ENCODE measurements at places on chromosomes 1 and 21.
A peak's percentile ranks its signal among the peaks of the same experiment; 100 is the strongest.

DNA sequence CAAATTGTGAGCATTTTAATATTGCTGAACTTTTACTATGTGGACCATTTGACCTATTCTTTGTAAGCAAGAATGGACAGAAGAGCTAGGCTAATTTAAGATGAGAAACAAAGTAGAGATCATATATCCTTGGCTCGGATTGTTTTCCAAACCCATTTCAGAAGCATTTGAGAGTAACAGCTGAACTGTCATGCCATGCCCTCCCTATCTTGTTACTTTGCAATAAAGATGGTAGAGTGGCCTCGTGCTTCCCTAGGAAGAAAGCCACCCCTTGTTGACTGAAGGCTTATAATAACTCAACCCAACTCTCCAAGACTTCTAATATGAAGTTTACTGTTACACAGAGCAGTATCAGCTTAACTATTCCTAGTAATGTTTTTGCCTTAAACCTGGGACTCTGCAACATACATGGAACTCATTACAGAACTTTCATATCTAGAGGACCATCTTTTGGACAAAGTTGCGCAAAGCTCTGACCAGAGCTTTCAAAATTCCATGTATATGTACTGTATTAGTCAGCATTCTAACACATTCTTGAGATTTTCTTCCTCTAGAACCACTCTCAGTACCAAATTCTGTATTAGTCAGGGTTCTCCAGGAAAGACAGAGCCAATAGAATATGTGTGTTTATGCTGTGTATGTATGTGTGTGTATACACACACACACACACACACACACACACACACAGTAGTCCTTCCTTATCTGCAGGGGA lies 68.7 kb downstream of the ADAMTS1 start:
- DNase-seq: no peak

GRCh38 chr21:32538147-32538792 lies 47.1 kb downstream of the TCP10L start:
- DNase-seq: no peak

GRCh38 chr1:201748335-201748734 lies 80.6 kb upstream of the IPO9 start:
- no peak for DNase-seq

- no peak for DNase-seq
Observed at GRCh38 chr1:199723250-199723956, 304.1 kb upstream of the NR5A2 start.

GRCh38 chr21:44262338-44263056 lies 800 bp upstream of the DNMT3L start:
- no peak for DNase-seq

DNA sequence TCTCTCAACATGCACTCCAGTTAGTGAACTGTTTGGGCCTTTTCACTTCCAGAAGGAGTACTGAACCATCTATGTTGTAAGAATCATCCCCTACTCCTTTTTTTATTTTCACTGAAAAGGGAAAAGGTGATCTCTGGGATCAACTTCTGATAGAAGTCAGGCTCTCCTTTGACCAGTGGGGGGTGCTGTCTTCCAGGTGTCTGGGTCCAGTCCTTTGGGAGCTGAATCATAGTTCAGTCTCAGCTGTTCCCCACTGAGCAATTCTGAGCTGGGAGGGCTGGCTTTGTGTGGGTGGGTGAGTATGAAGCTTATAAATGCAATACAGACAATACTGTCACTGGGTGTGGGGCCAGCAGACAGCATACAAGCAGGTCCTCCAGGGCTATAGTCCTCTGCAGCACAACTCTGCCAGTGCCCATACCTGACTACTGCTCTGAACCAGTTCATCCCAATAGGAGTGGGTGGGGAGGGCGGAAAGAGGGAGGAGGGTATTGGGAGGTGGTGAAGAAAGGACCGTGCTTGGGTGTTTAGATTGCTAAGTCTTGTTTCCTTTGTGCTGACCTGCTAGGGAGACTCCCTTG lies 12.5 kb upstream of the SARS1 start:
- DNase-seq: peak; percentile 67

GRCh38 chr1:235910357-235911299 lies 43.9 kb upstream of the LYST start:
- DNase-seq: no peak

DNA sequence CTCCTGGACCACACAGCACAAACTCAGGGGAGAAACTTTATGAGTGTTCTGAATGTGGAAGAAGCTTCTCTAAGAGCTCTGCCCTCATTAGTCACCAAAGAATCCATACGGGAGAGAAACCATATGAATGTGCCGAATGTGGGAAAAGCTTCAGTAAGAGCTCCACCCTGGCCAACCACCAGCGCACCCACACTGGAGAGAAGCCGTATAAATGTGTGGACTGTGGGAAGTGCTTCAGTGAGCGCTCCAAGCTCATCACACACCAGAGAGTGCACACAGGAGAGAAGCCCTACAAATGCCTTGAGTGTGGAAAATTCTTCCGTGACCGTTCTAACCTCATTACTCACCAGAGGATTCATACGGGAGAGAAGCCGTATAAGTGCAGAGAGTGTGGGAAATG lies 22.5 kb downstream of the ZSCAN20 start:
- no peak for DNase-seq

DNA sequence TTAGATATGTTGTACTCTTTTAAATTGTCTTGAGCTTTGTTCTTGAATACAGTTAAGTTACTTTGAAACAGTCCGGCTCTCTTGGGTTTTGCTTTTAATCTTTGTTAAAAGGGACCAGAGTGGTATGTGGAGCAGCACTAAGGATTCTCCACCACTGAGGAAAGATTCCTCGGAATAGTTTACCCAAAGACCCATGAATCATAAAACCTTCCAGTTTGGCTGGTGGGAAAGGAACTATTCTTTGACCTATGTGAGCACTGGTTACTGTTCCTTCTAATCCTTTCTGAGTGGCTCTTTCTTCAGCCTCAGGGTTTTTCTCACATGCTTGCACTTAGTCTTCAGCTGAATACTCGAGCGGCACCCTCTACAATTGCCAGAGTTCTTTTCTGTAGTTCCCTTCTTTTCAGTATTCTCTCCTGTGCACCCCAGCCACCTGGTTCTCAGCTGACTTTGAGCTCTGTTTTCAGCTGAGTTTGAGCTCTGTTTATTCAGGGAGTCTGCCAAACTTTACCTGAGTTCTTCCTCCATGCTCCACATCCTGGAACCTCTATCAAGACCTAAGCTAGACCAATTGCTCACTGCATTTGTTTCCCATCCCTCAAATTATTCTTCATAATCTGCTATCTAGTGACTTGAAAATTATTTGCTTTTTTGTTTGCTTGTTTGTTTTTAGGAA lies 253.8 kb upstream of the PLXNA2 start:
- DNase-seq: no peak

DNA sequence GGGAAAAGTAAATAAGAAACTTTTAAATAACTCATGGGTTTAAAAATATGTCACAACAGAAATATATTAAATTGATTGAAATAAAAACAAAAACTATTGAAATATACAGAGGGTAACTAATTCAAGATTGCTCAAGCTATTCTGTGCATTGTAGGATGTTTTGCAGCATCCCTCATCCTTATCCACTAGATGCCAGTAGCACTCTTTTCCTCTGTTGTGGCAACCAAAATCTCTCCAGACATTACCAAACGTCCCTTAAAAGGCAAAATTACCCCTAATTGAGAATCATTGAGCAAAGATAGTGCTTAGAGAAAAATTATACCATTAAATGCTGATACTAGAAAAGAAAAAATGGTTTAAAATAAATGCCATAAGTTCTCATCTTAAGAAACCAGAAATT lies 682.6 kb downstream of the RWDD3 start:
- no peak for DNase-seq

- DNase-seq: no peak
Observed at GRCh38 chr1:56755911-56756310, 63.3 kb downstream of the FYB2 start.

- no peak for DNase-seq
Observed at GRCh38 chr1:162384601-162385279, 3.2 kb downstream of the C1orf226 start.

GRCh38 chr1:30698401-30698981 lies 24.9 kb downstream of the MATN1 start:
- DNase-seq: no peak

- no peak for DNase-seq
Observed at GRCh38 chr21:45766501-45766900, 123.0 kb downstream of the PCBP3 start.

- DNase-seq: no peak
Observed at GRCh38 chr1:156458181-156458503, 42.4 kb downstream of the MEF2D start.

- DNase-seq: no peak
Observed at GRCh38 chr1:73860421-73860950, 337.5 kb downstream of the LRRIQ3 start.

GRCh38 chr1:21614419-21615115 lies 54.6 kb downstream of the RAP1GAP start:
- DNase-seq: no peak

- no peak for DNase-seq
Observed at GRCh38 chr1:212727386-212728181, 27.9 kb upstream of the BATF3 start.

DNA sequence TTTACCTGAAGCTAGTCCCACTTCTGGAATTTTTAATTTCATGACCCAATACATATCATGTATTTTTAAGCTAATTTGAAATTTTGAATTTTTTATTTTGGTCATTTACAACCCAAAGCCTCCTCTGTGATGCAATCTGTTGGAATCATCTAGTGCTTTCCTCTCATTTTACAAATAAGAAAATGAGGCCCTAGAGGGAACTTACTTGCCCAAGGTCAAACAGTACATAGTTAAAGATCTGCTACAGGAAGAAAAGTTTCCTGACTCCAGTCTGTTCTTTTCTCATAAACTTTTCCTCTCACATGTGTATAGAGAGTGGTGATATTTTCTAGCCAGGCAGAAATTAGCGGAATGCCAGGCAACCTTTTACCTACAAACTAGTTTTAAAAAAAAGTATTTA lies 59.3 kb upstream of the DPT start:
- DNase-seq: no peak

DNA sequence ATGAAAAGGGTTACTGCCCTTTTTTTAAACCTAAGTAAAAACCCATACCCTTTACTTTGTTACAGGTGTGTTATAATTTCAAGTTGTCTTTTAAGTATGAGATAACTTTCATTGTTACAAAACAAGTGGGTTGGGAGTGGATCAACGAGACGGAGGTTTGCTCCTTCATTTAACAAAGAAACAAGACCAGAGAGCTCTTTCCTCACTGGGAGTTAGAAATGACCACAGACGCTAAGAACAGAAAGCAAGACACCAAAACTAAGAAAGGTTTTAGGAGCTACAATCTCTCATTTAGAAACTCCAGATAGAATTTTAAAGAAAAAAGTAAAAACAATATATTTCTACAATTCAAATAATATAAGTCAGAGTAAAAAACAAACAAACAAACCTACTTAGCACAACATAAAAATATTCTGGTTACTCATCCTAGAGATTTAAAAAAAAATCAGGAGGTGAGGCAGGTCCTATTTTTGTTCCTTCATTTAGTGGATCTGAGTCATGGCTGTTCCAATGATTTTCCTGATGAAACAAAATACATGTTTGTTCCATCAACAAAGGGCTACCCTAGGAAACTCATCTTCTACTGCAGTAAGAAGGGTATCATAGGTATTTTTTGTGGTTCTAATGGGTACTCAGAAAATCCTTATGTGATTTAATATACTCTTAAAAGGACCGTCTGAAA lies 33.0 kb downstream of the APP start:
- no peak for DNase-seq

DNA sequence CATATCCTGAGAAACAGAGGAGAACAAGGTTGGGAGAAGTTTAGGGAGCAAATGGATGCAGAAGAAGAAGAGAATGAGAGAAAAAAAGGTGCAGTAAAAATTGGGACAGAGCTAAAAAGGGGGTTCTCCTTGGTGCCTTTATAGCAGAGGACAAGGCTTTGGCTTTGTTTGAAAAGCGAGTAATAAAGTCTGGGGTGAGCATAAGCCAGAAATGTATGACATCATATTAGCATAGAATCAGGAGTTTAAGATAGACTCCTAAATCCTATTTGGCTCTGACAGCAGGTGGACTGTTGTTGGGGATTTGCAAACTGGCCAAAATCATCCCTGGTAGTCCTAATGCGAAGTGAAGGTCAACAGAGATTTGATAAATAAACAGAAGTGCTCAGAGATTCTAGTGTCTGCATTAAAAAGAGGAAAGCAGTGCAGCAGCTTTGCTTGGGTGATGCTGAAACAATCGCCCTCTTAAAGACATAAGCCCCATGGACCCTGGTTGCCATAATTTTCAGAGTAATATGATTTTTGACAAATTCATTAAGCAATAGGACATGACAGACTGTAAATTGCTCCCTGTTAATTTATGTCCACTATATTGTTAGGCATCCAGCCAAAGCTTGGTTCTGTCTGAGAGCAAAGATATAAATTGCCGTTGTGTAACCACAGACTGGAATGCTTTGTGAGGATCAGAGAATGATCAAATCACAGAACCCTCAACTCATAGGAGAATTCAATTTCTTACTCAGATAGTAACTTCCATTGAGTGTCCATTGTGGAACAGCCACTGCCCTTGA lies 385.0 kb upstream of the NFIA start:
- no peak for DNase-seq

- no peak for DNase-seq
Observed at GRCh38 chr21:43643193-43643592, 16.1 kb downstream of the HSF2BP start.

GRCh38 chr1:197614916-197615692 lies 160.2 kb downstream of the DENND1B start:
- peak; percentile 22 for DNase-seq

GRCh38 chr1:156926175-156926574 lies 5.7 kb downstream of the LRRC71 start:
- DNase-seq: no peak

DNA sequence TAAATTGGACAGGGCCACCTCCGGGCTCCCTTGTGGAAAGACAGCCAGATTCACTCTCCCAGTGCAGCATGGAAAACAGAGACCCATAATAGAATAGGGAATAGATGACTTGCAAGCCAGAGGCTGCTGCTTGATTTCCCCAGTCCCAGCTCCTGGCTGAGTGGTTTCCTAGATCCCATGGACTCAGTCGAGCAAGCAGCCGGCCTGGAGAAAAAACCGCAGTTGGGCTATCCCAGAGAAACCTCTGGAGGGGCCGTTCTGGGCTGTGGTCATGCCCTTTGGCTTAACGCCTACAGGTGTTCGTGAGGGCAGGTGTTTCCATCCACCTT lies 61.7 kb downstream of the ELK4 start:
- DNase-seq: no peak
